ENCODE measurements at places on chromosomes 11 and 22. TPM values are rescaled to one million over a fixed set of nuclear protein-coding genes. Genes with fewer than 3 reads are reported as not detected.

VWCE gene
- 8.9 TPM for total RNA-seq

OR2AT4 gene
- not detected for total RNA-seq

KCNQ1 gene
- total RNA-seq = 2.1 TPM

C11orf42 gene
- total RNA-seq = not detected

PLEKHB1 gene
- total RNA-seq = not detected
